ENCODE measurements at places on chromosomes 7 and 10.

- no peak for DNase-seq
Observed at GRCh38 chr10:60456053-60456452, 66.4 kb upstream of the ANK3 start.

GRCh38 chr7:45088821-45089340 lies at the start of gene NACAD:
Gene NACAD (minus strand): TSS chr7:45088969. CDS start chr7:45088894, 75 bp downstream.
- DNase-seq, result peak; percentile 34

GRCh38 chr10:86203162-86203905 lies 163.3 kb downstream of the GRID1 start:
- DNase-seq, result no peak

- no peak for DNase-seq
Observed at GRCh38 chr10:129361676-129362376, 105.2 kb upstream of the MGMT start.

DNA sequence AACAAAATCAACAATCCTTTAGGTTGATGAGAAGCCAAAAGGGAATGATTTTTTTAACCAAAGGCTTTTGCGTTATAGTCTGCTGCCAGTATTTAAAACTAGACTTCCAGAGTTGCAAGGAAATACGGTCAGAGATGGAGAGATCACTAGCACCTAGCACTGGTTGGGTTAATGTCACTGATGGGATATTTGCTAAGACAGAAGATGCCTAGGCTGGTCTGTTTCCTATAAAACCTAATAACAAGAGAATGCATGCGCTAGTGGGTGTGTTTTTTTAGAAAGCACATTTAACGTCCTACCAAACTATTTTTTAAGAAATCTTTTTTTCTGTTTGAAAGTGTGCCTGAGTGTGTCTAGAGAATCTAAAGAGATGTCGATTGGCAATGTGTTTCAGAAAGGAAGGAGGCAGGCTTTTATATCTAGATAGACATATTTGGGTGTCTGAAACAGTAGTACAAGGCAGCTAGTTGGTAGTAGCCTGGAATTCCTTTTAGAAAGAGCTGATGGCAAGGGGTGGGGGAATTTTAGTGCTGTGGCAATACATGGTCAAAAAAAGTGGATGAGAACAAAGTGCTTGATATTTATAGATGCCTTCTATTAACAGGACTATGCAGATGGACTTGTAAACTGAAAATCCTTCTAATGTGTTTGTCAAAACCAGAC lies 863 bp downstream of the CALD1 start:
- no peak for DNase-seq

DNA sequence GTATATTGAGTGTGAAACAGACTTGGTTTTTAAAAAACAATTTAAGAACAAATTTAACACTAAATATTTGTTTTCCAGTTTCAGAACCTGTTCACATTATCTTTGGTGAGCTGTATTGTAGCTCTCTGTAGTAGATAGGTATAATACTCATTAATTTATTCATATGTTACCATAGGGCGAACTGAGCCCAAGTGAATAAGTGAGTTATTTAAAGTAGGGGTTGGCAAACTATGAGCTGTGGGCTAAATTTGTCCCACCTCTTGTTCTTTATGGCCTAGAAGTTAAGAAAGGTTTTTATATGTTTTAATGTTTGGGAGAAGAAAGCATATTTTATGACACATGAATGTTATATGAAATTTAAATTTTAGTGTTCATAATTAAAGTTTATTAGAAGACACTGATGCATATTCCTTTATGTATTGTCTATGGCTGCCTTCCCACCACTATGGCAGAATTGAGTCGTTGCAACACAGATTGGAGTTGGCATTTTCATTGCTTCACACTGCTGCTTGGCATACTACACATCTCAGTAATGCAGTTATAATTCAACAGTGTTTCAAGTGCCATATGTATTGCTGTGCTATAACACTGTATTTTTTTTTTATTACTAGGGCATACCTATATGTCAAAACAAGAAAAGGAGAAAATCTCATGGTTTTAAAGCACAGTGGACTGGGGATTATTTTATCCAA lies 146.5 kb downstream of the ADK start:
- DNase-seq, result no peak

- no peak for DNase-seq
Observed at GRCh38 chr10:49282306-49282705, 16.7 kb upstream of the C10orf71 start.

DNA sequence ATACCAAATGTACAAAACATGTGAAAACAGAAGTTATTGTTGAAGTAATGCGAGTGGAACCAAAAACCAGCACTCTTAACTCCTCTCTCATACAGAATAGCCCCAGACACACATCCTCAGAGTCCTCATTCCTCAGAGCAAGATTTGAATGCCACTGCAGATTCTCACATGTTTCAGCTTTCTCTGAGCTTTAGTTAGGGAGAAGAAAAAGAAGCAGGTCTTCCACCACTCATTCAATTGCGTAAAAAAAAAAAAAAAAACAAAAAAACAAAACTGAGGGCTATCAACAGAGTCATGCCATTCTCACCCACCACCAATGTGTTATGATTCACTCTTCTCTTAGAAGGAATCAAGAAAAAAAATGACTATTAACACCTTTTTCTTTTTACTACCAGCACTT lies 287.7 kb downstream of the IPMK start:
- no peak for DNase-seq

- DNase-seq, result no peak
Observed at GRCh38 chr7:47196106-47196645, 385.7 kb downstream of the TNS3 start.

GRCh38 chr7:117673367-117673766 lies 193.5 kb downstream of the CFTR start:
- DNase-seq, result no peak

Data from naive thymus-derived CD8-positive, alpha-beta T cell (primary cell).